Dermis blood vessel endothelial cell (primary cell): ENCODE measurements at places on chromosomes 13 and 19.

DNA sequence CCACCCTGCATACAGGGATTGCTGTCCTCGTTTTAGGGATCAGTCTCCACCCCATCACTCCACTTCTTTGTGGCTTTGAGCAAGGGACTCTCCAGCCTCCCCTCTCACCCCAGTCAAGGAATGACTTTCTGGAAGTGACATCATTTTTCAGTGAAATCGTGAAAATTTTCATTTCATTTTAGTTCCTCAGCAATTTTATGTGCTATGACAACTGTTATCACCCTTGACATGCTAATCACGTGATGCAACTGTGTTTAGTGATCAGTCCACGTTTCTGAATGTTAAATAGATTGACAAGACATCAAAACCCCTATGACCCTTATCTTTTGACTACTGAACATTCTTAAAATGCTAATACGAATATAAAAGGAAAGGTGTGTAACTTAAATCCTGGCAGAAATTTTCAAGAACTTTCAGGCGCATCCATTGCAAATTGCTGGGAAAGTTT lies 8.0 kb downstream of the C19orf81 start:
- DNase-seq, result no peak

DNA sequence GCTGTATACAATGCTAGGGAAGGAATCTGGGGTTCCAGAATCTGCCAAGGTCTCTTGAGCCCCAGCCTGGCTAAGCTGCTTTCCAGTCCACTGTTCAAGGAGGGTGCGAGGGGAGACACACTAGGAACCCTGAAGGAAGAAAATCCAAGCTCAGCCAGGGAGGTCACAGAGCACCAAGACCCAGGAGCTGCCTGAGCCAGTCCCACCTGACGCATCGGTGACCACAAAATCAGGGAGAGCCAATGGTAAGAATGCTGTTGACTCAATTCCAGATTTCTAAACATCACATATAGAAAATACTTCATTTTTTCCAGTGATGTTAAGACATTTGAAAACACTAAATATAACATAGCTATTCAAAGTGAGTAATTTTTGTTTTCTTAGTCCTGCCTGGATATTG lies 50.1 kb downstream of the CEP89 start:
- DNase-seq, result no peak

- peak; percentile 35 for DNase-seq
These were observed 45.5 kb upstream of the C13orf46 start for GRCh38 chr13:114019367-114019766.

DNA sequence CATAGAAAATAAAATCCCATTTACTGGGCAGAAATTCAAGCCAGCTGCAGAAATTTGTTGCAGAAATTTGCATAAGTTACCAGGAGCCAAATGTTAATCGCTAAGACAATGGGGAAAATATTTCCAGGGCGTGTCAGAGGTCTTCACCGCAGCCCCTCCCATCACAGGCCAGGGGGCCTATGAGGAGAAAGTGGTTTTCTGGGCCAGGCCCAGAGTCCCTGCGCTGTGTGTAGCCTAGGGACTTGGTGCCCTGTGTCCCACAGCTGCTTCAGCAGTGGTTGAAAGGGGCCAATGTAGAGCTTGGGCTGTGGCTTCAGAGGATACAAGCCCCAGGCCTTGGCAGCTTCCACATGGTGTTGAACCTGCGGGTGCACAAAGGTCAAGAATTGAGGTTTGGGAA lies 278.9 kb upstream of the PCDH9 start:
- DNase-seq, result no peak

DNA sequence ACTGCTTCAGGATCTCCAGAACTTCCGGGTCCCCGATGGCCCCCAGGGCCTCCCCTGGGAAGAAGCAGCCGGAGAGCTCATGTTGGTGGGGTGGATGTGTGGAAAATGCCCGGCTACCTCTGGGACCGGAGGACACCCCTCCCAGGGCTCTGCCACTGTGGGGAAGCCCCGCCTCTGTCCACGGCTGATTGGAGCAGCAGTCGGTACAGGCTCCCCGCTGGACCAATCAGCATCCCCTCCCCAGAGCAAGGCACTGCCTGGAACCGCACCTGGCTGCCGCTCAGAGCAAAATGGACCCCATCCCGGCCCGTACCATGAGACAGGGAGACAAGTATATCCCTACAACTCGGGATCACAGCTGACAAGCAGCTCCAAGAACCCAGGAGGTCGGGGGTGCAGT lies 6.4 kb downstream of the DOHH start:
- peak; percentile 23 for DNase-seq

GRCh38 chr13:77386880-77387606 lies 60.1 kb upstream of the MYCBP2 start:
- no peak for DNase-seq

DNA sequence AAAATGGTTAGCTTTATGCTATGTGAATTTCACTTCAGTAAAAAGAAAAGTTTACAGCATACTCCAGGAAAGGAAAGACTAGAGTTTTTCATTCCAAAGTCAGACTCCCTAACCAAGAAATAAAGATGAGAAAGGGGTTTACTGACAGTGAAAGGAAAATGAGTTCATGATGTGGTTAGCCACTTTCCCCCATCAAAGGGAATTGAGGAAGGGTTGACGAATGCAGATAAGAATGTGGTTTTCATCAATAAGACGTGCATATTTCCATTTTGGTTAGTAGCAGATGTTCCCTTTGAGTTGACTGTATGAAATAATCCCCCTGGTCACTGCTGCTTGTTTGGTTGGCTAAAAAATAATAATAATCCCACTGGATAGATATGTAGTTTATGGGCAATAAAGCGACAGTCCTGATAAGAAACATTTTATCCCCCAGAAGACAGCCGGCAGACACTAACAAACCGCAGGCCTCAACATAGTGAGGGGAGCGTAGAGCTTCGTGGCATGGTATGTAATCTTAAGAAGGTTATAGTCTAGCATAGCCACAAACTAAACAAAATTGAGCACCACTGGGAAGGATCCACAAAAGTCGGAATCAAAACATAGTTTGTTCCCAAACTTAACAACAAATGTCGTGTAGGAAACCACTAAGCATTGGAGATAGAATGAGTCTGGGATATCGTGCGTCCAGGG lies 114.8 kb downstream of the COL4A2 start:
- DNase-seq, result peak; percentile 36

GRCh38 chr13:102879793-102880499 lies 34.1 kb downstream of the ERCC5 start:
- no peak for DNase-seq

GRCh38 chr19:16266586-16266942 lies 58.1 kb upstream of the KLF2 start:
- no peak for DNase-seq

DNA sequence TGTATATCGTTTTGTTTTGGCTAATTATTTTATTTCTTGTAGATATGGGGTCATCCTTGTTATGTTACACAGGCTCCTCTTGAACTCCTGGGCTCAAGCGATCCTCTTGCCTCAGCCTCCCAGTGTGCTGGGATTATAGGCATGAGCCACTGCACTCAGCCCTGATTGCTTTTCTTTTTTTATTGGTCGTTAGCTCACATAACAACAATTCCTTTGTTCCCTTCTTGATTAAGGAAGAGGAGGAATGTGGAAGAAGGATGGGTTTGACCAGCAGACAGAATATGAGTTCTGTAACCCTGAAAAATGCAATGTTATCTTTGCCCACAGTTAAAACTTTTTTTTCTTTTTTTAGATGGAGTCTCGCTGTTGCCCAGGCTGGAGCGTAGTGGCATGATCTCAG lies 11.4 kb downstream of the BRME1 start:
- DNase-seq, result no peak

- no peak for DNase-seq
These were observed 54.8 kb downstream of the GATAD2A start for GRCh38 chr19:19460258-19460731.

DNA sequence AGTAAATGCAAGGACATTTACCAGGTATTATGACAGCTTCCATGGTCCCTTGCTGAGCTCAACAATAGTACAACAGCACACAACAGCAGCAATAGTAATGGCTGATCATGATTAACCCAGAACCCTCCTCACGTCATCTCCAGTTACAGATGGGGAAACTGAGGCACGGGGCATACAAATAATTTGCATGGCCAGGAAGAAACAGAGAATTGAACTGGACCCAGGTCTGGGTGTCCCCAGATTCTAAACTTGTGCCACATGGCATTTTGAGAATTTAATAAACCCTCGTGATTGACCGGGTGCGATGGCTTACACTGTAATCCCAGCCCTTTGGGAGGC lies 7.2 kb downstream of the MAST3 start:
- no peak for DNase-seq

- DNase-seq, result no peak
These were observed 70.2 kb downstream of the KLF2 start for GRCh38 chr19:16394681-16395375.

DNA sequence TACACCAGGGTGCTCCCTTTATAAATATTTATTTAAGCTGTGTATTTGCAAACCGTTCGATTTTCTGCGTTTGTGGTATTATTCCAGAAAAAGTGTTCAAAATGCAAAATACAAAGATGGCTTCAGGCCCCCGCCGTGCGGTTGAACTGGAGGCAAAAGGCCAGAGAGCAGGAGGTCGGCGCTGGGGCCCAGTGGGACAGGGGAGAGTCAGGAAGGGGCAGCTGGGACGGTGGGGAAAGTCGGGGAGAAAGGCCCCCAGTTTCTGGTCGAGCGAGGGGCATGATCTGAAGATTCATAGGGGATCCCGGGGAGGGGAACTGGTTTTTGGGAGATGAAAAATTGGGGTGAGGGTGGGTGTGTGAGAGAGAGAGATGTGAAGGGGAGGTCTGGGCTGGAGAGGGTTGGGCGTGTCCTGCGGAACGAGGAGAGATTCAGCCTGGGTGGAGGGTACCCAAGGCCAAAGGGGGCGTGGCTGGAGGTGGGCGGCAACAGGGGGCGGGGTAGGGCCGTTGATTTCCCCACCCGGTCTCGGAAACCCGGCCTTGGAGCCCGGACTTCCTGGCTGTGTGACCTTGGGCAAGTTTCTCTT lies 678 bp downstream of the ISOC2 start:
- peak; percentile 53 for DNase-seq

- DNase-seq, result no peak
These were observed 52.6 kb upstream of the KATNAL1 start for GRCh38 chr13:30359991-30360390.

DNA sequence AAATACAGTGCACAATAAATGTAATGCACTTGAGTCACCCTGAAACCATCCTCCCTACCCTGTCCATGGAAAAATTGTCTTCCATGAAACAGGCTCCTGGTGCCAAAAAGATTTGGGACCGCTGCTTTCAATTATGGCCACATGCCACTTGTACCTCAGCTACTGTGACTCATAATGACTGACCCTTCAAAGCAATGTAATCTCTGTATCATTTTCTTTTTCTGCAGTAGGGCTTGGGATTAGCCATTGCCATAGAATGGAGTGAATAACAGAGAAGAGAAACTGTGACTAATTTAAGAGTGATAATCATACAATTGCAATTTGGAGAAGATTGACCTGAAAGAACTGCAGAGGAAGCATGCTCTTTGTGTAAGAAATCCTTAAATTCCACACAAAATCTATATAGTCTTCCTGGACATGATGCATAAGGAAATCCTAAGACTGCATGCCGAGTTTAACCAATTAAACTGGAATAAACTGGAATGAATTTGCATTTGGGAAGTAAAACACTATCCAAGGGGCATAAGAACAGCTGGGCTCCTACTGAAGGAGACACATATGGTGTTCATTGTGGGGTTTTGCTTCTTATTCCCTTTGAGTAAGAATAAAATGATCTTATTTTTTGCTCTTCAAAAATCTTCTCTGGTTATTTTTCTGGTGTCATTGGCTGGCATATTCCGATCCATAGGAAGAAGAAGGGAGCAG lies 59.5 kb upstream of the SLC7A1 start:
- no peak for DNase-seq

- no peak for DNase-seq
These were observed 638 bp downstream of the ADGRE5 start for GRCh38 chr19:14381689-14382474.

GRCh38 chr13:59513686-59514085 lies 650.0 kb downstream of the DIAPH3 start:
- DNase-seq, result no peak

DNA sequence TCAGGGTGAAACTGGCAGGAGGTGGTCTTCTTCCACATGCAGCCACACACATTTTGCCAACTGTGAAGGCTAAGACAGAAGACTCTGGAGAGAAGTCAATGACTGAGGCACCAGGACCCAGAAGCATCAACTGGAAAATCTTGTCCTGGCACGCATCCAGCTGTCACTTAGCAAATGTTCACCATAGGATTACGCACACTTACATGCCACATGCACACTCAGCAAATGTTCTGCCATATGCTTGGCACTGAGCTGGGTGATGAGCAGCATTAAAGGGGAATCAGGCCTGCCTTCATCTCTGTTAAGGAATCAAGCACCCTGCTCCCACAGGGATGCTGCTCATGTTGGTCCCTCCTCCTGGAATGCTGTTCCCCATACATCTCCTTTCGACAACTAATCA lies 5.1 kb downstream of the ZNF599 start:
- DNase-seq, result no peak

- peak; percentile 18 for DNase-seq
These were observed 19.0 kb downstream of the UPF1 start for GRCh38 chr19:18850471-18851375.

GRCh38 chr19:993831-994393 lies 6.3 kb upstream of the GRIN3B start:
- DNase-seq, result no peak

DNA sequence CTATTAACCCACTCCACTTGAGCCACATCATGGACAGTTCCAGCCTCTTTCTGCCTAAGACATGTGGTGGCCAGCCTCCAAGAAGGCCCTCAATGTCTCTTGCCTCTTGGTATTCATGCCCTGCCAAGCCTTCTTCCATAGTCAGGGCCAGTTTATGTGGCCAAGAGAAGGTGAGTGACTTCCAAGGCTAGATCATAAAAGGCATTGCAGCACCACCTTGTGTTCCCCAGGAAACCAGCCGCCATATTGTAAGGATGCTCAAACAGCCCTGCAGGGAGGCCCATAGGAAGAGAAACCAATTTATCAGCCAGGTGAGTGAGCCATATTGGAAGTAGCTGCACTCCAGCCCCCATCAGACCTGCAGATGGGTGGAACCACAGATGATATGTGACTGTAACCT lies 12.3 kb upstream of the DNMT1 start:
- no peak for DNase-seq

DNA sequence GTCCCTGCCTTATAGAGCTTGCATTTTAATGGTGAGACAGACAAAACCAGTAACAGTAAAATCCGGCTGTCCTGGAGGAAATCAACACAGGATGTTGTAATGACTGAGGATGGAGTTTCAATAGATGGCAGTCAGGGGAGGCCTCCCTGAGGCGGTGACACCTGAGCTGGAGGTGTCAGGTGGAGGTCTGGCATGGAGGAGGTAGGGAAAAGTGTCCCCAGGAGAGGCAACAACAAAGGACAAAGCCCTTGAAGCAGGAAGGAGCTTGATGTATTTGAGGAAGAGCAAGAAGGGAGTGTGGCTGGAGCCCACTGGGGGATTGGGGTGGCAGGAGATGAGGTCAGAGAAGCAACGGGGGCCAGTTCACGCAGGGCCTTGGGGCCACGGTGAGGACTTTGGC lies 7.8 kb downstream of the GRIN2D start:
- DNase-seq, result no peak
